NCI-H1417 (cell line): ENCODE measurements at places on chromosomes 6 and 20.
A peak's percentile ranks its signal among the peaks of the same experiment; 100 is the strongest.

- DNase-seq = no peak
Observed at GRCh38 chr6:17902974-17903373, 84.5 kb downstream of the KIF13A start.

GRCh38 chr6:169452869-169453620, 199.4 kb upstream of the THBS2 start:
- no peak for DNase-seq

DNA sequence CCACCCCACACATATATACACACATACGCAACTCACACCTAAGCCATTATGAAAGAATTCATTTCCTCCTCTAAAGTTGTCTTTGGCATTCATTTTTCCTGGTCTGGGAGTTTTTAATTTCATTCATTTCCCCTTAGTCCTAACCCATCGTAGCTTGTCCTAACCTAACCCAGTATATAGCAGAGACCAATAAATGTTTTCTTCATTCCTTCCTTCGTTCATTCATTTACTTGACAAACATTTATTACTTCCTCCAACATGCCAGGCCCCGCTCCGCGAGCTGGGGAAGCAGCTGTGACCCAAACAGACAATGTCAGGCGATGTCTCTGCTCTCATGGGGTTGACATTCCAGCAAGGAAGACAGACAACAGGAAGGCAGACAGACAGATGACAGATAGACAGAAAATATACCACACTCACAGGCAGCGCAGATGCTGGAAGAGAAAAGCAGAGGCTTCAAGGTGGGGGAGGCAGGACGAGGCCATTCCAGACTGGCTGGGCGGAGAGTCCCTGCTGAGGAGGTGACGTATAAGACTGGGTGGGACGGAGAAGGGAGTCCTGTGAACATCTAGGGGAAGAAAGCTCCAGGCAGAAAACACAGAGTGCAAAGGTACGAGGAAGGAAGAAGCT, 33.7 kb upstream of the SIRPA start:
- DNase-seq = no peak

DNA sequence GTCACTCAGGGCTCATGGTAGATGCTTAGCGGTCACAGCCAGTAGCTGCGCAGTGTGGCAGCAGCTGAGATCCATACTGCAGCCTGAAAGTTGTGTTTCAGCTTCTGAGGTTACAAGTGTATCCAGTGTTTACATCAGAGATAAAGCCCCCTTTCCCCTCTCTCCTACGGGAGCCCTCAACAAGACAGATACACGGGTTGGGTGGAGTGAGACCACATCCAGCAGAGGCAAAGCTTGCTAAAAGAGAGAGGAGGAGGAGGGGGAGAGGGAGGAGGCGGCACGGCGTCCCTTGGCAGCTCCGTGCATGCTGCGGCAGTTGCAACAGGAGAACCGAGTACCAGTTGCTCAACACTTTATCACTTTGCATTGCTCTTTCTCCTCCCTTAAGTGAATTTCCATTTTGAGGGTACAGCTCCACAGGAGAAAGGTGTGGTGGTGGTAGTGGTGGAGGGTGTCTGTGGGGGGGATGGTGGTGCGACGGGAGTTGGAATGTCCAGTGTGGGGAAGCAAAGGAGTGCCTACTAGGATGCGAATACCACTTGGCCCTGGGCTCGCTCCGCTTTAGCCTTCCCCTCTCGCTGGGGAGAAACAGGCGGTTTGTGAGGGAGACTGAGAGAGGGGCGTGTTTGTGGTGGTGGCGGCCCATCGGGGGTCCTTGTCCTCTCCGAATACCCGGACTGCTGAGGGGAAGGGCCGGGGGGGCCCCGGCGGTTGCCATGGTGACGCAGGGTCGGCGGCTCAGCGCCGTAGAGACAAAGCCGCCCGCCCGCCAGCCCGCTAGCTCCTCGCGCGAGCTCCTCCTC, 405 bp upstream of the RNF182 start:
- DNase-seq = peak; percentile 91

DNA sequence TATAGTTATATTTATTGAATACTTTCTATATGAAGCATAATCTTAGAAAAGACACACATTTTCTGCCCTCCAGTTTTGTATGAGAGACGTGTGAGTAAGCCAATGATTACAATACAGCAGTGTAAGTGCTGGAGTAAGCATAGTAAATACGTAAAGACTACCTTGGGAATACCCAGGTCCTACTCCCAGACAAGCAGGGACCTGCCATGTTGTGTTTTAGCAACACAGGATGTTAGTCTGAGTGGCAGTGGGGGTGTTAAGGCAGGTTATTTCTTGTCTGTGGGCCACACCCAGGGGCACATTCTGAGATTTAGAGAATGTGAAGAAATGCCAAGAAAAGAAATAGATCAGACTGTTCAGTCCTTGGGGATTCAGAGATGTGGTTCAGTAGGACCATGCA, 34.3 kb upstream of the RNF144B start:
- DNase-seq = no peak

DNA sequence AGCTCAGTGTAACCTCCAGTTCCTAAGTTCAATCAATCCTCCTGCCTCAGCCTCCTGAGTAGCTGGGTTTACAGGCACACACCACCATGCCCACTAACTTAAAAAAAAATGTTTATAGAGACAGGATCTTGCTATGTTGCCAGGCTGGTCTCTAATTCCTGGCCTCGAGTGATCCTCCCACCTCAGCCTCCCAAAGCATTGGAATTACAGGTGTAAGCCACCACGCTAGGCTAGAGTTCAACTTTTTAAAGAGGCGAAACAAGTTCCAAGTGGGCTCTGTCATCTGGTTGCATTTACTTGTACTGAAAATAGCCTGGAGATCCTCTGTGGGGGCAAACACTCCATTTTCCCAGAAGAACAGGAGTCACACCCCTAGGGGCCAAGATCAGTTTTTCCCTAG, 100.7 kb upstream of the RIPOR2 start:
- DNase-seq = no peak

DNA sequence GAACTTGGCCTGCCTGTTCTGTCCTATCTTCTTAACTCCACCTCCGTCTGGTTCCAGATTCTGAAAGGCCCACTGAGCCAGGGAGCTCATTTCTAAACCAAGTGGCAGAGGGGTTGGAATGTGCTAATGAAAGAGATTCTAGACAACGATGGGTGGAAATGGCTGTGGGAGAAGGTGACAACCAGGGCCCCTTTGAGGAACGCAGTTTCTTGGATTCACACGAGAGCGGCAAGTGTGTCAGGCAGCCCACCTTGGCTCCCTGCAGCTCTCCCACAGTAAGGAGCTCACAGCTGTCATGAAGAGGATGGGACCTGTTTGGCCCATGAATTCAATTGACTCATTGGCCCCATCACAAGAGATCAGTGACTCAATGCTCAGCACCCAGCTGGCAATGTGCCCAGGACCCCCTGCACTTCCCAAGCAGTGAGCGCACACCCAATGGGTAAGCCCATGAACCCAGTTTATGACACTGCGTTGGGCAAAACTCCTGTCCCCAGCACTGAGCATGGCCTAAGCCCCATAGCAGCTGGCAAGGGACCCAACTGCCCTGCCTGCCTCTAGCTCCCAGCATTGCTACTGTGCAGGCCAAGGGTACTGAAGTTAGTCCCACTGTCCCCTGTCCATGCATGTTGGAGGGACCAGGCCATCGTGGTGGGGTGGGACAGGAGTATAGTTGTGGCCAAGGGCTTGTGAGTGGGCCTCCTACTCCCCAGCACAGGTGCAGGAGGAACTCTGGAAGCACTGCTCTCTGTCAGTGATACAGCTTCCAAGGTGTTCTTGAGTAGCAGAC, 16.4 kb downstream of the MRPS18A start:
- no peak for DNase-seq

DNA sequence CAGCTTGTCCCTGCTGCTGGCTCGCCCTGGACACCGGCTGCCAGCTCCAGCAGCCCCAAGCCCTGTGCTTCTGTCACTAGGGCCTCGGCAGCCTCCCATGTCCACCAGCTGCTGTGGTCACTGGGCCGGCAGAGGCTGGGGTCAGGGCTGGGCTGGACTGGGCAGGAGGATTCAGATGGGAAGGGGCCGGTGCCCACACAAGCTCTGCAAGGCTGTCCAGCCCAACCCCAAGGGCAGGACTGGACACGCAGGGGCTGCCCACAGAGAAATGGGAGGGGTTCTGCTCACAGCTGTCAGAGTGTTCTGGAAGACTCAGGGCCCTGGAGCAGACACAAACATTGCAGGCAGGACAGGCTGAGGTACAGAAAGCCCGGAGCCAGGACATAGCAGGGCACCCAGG, 65.6 kb downstream of the ADNP start:
- no peak for DNase-seq

DNA sequence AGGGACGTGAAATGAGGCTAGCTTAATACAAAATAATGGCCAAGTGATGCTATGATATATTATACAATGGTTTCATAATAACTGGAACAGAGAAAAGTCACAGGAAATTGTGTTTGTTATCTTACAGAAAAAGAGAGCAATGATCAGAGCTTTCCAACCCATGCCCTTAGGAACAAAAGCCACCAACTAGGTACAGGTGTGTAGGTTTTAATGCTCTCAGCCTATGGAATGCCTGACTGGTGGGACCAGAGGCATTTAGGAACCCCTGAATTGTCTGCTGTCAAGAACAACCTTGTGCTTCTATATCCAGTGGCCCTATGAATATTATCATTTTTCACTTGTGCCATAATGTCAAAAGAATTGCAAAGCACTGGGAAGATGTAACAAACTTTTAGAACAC, 133.0 kb upstream of the RUNX2 start:
- DNase-seq = no peak

- DNase-seq = no peak
Observed at GRCh38 chr6:42877695-42878094, 1.7 kb upstream of the RPL7L1 start.

GRCh38 chr20:1950836-1951235, 43.0 kb downstream of the PDYN start:
- DNase-seq = no peak

DNA sequence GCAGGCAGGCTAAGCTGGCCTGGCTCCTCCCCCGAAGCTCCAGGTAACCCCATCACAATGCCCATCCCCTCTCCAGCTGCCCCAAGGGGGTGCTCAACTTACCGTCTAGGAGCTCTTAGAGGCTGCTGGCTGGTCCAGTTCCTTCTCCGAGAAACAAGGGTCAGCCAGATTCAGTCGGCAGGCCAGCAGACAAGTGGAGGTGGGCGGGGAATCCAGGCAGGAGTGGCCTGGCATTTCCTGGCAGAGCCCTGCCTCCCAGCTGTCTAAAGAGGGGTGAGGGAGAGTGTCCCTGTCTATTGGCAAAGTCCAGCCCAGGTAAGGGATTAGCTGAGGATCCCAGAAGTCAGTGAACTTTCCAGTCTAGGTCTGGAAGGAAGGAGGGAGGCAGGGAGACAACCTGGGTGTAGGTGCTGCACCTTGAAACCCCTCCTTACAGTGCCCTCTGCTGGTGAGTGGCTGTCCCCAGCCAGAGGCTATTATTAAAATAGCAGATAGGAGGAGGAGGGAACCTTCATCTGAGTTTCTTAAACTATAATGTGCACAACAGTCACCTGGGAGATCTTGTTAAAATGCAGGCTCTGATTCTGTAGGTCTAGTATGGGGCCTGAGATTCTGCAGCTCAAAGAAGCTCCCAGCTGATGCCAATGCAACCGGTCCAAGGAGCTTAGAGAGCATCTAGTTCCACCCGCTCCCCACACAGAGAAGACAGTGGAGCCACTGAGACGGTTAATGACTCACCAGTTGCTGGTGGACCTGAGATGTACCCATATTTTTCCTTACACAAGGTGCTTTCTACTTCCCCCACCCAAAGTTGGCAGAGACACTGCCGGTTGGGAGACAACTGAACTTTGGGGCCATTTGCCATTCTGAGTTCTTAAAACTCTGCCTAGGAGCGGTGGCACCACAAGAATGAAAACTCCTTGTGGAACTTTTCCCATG, at the start of gene UNC5CL:
TSS of gene UNC5CL (minus strand) at position 162 of the 939 bp plus-strand sequence. CDS start 4,147 bp downstream, outside the sequence.
- DNase-seq = peak; percentile 51

GRCh38 chr6:148429423-148429822, 86.8 kb downstream of the SASH1 start:
- DNase-seq = no peak

DNA sequence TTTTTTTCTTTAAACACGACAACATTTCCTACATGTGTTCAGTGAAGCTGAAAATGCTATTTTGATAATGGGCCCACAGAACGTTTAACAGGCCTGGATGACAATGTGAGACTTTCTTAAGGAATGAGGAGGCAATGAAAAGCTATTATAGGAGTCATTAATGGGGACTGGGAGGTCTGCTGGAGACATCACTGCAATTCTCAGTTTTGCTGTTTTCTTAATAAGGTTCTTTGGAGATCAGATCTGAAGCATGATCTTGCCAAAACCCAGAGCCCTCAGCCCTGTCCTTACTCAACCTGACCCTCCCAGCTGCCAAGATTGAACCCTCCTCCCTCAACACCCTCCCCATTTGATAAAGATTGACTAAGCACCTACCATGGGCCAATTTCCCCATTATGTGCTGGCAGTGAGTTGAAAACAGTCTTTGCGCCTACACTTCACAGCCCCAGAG, 353.1 kb downstream of the MAFB start:
- no peak for DNase-seq

- no peak for DNase-seq
Observed at GRCh38 chr6:166309977-166310376, 1.8 kb upstream of the PRR18 start.

GRCh38 chr20:24955045-24955444, 6.0 kb downstream of the CST7 start:
- no peak for DNase-seq

DNA sequence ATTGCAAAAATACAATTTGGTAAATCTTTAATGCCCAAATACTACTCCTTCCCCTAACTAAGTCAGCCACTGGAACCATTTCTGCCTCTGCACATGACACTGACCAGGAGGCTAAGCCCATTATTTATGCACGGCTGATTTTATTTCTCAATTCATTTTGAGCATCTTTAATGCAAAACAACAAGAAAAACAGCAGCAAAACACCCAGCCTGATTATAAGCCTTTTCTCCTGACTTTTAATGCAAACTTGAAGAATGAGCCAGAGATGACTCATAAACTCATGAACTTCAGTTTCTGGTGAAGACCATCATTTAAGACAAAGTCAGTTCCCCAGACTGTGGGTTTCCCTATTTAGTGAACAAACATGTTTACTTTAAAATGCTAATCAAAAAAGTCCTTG, 51.6 kb downstream of the CYP24A1 start:
- DNase-seq = no peak

GRCh38 chr6:154899824-154900463, 95.2 kb upstream of the TIAM2 start:
- no peak for DNase-seq

GRCh38 chr6:33313709-33314514, at the start of gene TAPBP:
Gene TAPBP (minus strand): TSS chr6:33314078. CDS start chr6:33314041, 37 bp downstream.
- peak; percentile 39 for DNase-seq

GRCh38 chr20:40705413-40705812, 16.4 kb upstream of the MAFB start:
- DNase-seq = no peak

GRCh38 chr20:48163505-48163904, 378.2 kb upstream of the SULF2 start:
- DNase-seq = no peak
